ENCODE measurements at places on chromosomes 12 and 14. TPM values are rescaled to one million over a fixed set of nuclear protein-coding genes. Genes with fewer than 3 reads are reported as not detected.

The AGAP2 gene
- 0.48 TPM for total RNA-seq

The HHIPL1 gene
- 2.6 TPM for total RNA-seq

The ACVRL1 gene
- 39.7 TPM for total RNA-seq

The LRRK2 gene
- 1.6 TPM for total RNA-seq

The INHBE gene
- total RNA-seq = 0.24 TPM

The SLC7A8 gene
- total RNA-seq = 4.6 TPM

The TAOK3 gene
- total RNA-seq = 18.6 TPM

The MEG3 gene
- 75.1 TPM for total RNA-seq

The ZNF385A gene
- total RNA-seq = 3.2 TPM

The RND1 gene
- total RNA-seq = 3.4 TPM

The NANOG gene
- total RNA-seq = not detected

The RTL1 gene
- total RNA-seq = not detected

The TC2N gene
- total RNA-seq = 0.24 TPM

The TEX52 gene
- total RNA-seq = not detected

The TAS2R9 gene
- not detected for total RNA-seq

The CFAP54 gene
- total RNA-seq = 2.6 TPM

The TMEM30B gene
- 0.16 TPM for total RNA-seq

The GYS2 gene
- not detected for total RNA-seq

The IPO4 gene
- 24.0 TPM for total RNA-seq

The FOXN4 gene
- total RNA-seq = not detected

The MGST1 gene
- total RNA-seq = 171 TPM

The TAS2R42 gene
- not detected for total RNA-seq

The STYK1 gene
- total RNA-seq = 2.3 TPM

The KCNK13 gene
- 0.13 TPM for total RNA-seq

The SLC7A7 gene
- 9.1 TPM for total RNA-seq

The SLC38A6 gene
- total RNA-seq = 16.5 TPM

The EIF2B1 gene
- total RNA-seq = 57.1 TPM

The KRT78 gene
- total RNA-seq = not detected

The SELPLG gene
- total RNA-seq = 2.2 TPM

The BEST3 gene
- total RNA-seq = not detected

The LETMD1 gene
- 125 TPM for total RNA-seq

Measured in epithelial cell of alveolus of lung (primary cell).